Stimulated activated CD4-positive, alpha-beta T cell treated with anti-CD3 and anti-CD28 coated beads, Interleukin-12 subunit alpha, Interleukin-12 subunit beta, amount 100 ng/mL, for 4 hours (primary cell): ENCODE measurements at places on chromosomes 12 and 14.
A peak's percentile ranks its signal among the peaks of the same experiment; 100 is the strongest.

DNA sequence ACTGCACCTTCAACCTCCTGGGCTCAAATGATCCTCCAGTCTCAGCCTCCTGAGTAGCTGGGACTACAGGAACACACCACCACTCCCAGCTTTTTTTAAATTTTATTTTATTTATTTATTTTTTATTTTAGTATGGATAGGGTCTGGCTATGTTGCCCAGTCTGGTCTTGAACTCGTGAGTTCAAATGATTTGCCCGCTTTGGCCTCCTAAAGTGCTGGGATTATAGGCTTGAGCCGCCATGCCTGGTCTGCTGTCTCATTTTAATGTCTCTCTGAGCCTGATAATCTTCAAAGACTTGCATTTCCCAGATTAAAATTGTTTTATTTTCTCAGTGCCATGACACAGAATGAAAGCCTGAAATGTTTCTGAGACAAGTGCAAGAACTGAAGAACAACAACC lies 1.2 kb upstream of the INHBC start:
- no peak for DNase-seq

GRCh38 chr12:89215196-89215595 lies 137.1 kb downstream of the DUSP6 start:
- no peak for DNase-seq

DNA sequence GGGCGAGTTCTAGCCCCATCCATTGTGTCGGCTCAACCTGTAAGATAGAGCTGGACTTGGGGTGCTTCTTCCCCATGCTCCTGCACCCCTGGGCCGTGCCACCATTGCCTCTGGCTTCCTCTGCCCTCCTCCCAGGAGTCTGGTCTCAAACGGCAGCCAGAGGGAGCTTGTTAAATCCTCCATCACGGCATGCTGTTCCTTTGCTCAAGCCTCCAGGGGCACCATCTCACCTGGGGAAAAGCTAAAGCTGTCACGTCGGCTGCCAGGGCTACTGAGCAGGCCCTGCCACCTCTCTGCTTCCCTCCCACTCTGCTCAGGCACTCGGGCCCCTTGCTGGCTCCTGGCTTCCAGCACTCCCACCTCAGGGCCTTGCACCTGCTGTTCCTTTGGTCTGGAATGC lies 140.4 kb downstream of the RBM19 start:
- DNase-seq = no peak

DNA sequence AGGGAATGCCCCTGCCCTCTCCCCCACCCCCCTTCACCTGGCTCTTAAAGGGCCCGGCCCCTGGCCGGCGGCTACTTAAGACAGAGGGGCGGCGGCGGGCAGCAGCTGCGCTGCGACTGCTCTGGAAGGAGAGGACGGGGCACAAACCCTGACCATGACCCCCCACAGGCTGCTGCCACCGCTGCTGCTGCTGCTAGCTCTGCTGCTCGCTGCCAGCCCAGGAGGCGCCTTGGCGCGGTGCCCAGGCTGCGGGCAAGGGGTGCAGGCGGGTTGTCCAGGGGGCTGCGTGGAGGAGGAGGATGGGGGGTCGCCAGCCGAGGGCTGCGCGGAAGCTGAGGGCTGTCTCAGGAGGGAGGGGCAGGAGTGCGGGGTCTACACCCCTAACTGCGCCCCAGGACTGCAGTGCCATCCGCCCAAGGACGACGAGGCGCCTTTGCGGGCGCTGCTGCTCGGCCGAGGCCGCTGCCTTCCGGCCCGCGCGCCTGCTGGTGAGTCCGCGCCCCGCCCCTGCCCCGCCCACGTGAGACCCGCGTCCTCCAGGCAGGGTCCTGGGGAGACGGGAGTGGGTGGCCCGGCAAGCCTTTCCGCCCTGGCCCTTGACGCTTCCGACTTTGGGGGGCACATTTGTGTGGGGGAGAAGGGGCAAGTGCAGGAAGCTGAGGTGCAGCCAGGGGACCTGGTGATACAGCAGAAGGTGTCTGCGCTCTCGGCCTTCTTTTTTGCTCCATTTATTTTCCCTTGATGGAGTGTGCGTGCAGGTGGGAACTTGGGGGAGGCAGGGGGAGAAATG lies at the start of gene IGFBP6:
IGFBP6 (plus strand) TSS at position 104 of the 790 bp plus-strand sequence; CDS start at position 155, 51 bp downstream.
- DNase-seq = peak; percentile 53

DNA sequence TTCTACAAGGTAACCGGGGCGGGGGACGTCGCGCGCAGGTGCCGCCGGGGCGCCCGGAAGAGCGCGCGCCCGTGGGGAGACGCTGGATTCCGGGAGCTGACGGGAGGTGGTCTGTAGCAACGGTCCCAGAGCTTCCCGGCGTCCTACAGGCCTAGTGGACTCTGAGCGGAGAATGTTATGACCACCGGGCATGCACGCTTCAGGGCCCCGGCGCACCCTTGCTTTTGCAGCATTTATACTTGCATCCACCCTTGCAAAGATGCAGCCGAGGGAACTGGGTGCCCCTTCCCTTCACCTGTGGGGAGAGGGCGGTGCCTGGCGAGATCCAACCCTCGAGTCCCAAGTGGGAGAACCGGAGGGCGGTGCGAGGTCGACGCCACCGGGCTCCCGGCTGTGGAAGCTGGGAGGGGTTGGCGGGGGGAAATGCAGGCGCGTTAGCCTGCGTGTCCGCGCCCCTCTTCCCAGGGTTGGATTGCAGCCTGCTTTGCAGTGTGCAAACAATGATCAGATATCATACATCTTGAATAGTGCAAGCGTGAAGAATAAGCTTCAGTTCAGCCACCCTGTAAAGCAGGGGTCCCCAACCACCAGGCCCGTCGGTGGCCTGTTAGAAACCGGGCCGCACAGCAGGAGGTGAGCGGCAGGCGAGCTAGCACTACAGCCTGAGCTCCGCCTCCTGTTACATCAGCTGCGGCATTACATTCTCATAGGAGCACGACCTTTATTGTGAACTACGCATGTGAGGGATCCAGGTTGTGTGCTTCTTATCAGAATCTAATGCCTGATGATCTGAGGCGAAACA lies 576 bp downstream of the ERP29 start:
- peak; percentile 48 for DNase-seq

- no peak for DNase-seq
Measured at GRCh38 chr12:78359520-78359919, 505.1 kb upstream of the SYT1 start.

- DNase-seq = no peak
Measured at GRCh38 chr14:45810152-45810872, 557.3 kb upstream of the MIS18BP1 start.

DNA sequence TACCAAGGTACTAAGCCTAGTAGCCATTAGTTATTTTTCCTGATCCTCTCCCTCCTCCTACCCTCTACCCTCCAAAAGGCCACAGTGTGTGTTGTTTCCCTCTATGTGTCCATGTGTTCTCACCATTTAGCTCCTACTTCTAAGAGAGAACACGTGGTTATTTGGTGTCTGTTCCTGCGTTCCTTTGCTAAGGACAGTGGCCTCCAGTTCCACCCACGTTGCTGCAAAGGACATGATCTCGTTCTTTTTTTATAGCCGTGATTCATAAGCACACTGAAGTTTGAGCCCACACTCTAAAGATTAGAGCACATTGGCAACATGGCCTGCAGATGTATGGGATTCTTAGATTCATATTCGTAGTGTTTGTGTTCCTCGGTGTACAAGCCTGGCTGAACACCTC lies 8.1 kb upstream of the STX2 start:
- DNase-seq = no peak

- no peak for DNase-seq
Measured at GRCh38 chr14:30193845-30194501, 266.3 kb upstream of the PRKD1 start.

- DNase-seq = no peak
Measured at GRCh38 chr14:29274890-29275596, 508.5 kb downstream of the FOXG1 start.

GRCh38 chr12:131371401-131372170 lies 339.3 kb upstream of the SFSWAP start:
- DNase-seq = no peak

- DNase-seq = peak; percentile 42
Measured at GRCh38 chr12:51926718-51927117, 19.4 kb downstream of the ACVRL1 start.

DNA sequence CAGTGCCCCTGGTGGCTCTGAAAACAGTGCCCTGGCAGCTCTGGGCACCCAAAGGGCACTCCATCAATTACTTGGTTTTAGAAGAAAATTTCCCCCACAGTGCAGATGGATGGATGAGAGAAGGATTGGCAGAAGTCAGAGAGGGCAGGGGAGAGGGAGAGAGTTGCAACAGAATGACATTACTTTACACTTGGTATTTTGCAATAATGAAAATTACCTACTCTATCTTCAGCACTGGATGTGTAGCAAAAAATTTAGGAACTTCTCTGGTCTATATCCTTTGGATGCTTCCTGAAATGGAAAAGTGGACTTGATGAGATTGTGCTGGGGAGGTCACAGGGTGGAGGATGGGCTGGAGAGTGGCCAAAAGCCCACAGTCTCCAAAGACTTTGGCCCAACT lies 193.2 kb downstream of the CHST11 start:
- no peak for DNase-seq

DNA sequence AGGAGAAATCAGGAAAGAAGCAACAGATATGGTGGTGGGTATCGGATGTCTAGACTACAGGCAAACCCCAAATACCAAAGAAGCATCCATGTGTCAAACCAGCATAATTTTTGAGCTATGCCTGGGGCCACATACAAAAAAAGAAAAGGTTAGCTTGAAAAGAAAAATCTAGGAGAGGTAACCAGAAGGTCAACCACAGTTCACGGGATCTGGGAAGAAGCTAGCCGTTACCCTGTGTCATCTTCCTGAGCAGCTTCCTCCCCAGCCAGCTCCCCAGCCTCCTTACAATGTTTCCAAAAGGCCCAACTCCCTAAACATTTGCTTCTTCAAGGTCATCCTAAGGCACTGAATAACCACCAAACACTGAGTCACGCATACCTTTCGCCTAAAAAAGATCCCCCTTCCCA lies 3.1 kb downstream of the SINHCAF start:
- DNase-seq = no peak

DNA sequence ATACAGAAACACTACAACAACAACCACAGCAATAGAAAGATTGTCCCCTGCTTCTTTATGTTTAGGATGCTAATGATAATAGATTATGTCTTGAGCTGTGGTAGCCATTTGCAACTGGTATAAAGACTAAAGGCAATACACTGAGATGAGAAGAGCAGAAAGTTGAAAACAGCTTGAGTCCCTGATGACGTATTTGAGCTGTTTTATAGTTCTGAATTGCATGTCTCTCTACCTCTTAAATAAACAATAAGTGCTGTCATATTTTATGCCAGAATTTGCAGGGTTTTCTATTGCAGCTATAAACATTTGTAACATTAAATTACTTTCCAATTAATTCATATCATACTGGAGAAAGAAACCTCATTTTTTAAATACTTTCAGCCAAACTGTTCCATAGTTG lies 1242.0 kb downstream of the LRFN5 start:
- no peak for DNase-seq

DNA sequence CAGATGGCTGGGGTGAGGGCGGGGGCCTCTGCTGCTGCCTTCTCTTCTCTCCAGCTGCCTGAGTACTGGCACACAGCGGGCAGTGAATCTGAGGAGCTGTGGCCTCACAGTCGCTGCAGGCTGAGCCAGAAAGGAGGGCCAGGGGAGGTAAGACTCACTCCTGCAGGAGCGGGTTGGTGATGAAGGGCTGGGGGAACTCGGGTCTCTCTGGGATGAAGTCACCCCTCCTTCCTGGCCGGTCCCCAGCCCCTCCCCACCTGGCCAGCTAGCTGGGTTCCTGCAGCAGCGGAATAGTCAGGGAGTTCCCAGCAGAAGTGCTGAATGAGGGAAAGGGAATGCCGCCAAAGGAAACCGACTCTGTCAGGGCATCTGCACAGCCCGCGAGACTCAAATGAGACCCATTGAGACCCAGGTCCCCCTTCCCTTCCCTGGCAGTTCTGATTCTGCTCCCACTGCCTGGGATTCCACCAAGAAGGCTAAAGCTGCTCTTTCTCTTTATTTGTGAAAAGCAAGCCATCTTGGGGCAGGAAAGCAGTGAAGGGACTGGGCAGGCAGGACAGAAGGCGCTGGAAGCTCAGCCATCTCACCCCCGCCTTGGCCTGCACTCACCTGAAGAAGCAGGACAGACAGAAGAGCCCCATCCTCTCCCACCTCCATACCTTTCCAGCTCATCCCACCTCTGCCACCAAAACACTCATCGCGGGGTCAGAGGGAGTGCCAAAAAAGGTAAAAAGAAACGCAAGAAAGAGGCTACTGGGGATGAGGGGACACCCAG lies 5.3 kb downstream of the NGB start:
- DNase-seq = no peak

DNA sequence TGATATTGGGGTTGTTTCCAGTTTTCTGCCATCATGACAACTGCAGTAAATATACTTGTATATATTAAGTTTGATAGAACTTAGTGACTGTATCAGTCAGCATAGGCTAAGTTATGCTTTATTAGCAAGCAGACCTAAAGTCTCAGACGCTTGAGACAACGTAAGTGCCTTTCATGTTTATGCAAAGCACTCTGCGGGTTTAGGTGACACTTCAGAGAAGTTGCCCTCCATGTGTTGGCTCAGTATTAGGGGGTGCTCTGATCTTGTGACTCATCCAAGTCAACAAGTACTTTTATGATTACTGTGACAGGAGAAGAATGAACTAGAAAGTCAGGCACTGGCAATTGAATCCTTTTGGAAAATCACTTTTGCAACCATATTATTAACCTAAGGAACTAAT lies 13.3 kb upstream of the OTOGL start:
- no peak for DNase-seq

GRCh38 chr12:24721191-24721590 lies 227.7 kb downstream of the BCAT1 start:
- DNase-seq = no peak

GRCh38 chr14:105116451-105117256 lies 51.4 kb upstream of the GPR132 start:
- no peak for DNase-seq

GRCh38 chr12:52907092-52907810 lies 2.4 kb upstream of the KRT8 start:
- no peak for DNase-seq

GRCh38 chr14:32453857-32454810 lies 125.0 kb downstream of the AKAP6 start:
- DNase-seq = no peak

GRCh38 chr12:50627491-50627890 lies 122.7 kb downstream of the DIP2B start:
- DNase-seq = no peak

GRCh38 chr14:93331002-93331727 lies 1.7 kb downstream of the BTBD7 start:
- DNase-seq = no peak

GRCh38 chr14:63257299-63257698 lies 53.1 kb downstream of the RHOJ start:
- DNase-seq = no peak
